ENCODE measurements at places on chromosomes 12 and 14. TPM values are rescaled to one million over a fixed set of nuclear protein-coding genes. Genes with fewer than 3 reads are reported as not detected.
A peak's percentile ranks its signal among the peaks of the same experiment; 100 is the strongest.

GRCh38 chr14:89544636-89545301, 127.7 kb upstream of the FOXN3 start:
- no peak for DNase-seq

- no peak for DNase-seq
Measured at GRCh38 chr12:127284870-127285431, 982.0 kb upstream of the TMEM132C start.

DNA sequence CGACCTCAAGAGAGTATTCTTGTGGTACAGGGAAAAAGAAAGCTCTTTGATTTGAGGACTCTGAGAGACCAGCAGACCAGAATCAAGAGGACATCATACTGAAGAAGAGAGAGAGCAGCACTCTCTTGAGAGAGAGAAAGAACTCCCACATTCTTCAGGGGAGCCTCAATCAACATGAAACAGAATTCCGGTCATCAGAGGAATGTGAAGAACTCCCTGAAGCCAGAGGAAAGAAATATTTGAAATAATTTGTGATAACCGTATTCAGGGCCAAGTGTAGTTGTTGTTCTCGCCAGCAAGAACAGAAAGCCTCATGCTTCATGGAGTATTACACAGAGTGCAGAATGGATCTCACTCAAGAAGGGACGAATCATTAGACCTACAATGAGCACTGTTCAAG, 363.8 kb upstream of the TMEM132C start:
- no peak for DNase-seq

GRCh38 chr12:66620688-66621087, 58.2 kb downstream of the GRIP1 start:
- no peak for DNase-seq

- no peak for DNase-seq
Measured at GRCh38 chr12:6091786-6092566, 32.5 kb downstream of the VWF start.

DNA sequence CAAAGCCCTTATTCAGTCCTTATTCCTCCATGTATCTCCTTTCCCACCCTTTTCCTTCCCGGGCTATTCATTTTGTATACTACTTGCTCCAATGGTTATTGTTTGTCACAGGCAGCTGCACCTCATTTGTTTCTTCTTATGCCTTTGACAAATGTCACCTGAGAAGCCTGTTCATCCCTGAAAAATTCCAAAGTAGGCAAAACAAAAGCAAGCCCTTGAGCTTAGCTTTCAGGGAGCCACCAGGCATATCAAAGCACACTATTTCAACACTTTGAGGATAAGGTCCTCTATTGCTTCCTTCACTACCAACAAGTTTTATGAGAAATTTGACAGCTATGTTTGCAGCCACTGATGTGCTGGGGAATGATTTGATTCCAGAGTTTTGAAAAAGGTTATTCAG, 738.7 kb upstream of the LMO3 start:
- no peak for DNase-seq

GRCh38 chr14:42140831-42141279, 534.2 kb downstream of the LRFN5 start:
- peak; percentile 12 for DNase-seq

DNA sequence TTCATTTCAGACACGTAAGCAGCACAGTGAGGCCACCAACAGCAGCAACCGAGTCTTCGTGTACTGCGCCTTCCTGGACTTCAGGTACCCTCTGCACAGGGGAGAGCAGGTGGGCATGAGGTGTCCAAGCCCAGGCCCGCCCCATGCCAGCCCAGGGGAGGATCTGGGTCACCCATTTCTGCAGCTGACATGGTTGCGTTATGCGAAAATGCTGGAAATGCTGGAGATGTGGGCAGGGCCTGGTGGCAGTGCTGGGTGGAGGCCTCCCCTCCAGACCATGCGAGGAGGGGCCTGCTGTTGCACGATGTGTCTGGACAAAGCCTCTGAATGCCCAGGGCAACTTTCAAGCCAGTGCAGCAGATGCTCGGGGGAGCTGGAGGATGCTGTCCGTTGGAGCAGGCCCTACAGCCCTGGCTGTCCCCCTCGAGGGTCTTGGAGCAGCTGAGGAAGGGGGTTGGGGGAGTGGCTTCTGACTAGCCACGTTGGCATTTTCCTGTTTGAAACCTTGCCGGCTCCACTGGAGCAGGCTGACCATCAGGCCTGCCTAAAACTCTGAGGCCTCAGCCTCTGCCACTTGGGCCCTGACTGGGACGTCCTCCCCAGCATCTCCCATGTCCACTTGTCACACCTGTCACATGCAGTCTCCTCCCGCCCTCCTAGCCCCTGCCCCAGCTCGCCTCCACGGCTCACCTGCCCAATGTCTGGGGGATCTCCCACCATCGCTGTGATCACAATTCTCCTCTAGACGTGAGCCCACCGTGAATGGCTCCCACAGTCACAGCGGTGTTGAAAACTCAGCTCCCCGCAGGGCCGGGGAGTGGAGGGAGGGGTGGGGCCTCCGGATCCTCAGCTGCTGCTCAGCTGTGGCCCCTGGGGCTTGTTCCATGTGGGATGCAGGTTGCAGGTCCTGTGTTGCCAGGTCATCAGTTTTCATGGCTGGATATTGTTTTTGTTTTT, 123.4 kb downstream of the ADGRD1 start:
- no peak for DNase-seq

- DNase-seq: no peak
Measured at GRCh38 chr14:93961620-93962019, 14.8 kb downstream of the ASB2 start.

DNA sequence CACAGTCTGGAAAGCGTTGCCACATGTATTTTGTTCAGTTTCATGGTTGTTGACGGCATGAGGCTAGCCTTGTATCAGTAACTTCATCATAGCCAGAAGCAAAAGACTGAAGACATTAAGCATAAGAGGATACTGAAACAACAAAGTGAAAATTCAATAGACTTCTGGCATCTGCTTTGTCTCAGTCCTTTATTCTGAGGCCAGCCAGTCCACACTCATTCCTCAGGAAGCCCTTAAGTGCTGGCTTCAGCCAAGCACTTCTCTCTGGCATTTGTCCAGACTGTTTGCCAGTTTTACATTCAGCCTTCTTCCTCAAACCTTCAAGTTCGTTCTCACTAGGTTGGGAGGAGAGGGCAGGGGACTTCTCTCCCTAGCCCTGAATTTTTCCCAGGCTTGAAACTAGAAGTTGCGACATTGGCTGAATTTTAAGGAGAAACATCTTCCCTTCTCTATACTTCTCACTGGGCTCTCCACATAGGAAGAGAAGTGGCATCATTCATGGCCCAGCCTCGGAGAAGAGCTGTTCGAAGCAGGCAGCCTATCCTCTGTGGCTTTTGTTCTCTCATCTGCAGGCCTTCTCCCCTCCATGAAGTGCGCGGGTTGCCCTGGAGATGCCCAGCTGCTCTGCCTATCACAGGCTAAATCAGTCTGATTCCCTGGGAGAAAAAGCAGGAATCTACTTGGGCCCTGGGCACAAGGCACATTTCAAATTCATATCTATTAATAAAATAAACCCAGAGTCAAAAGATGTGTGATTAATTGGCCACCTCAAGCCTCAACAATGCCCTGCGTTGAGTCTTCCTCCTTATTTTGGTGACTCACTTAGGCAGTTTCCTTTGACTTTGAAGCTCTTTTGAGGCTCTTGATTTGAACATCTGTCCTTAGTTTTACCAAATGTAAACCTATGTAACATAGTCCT, 130.9 kb upstream of the PLEKHA5 start:
- DNase-seq: no peak

DNA sequence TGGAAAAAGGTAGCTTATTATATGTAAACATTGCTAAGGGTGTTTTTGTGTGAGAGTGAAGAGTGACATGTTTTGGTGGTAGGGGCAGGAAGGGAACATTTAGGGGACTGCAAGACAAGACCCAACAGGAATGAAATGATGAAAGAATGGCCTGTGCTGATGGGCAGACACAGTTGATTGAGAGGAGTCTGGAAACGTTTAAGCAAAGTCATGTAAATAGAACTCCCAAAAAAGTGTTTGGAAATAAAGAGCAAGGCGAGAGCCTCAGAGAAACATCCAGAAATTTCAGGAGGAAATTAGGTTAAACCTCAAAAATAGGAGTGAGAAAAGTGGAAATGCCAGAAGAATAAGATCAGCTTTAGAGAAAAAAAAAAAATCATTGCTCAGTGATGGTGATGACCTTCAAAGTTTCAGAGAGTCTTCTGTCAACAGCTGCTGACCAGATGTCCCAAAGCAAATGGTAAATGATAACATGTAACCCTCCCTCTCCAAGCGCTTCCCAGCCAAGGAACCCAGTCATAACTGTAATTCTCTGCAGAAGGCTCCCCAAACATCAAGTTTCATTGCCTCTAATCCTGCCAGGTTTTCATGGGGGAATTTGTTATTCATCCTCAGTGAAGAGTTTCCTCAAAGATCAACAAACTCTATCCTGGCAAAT, 223.2 kb upstream of the FAR2 start:
- DNase-seq: no peak

GRCh38 chr14:103543140-103543539, 14.1 kb downstream of the TRMT61A start:
- DNase-seq: no peak

DNA sequence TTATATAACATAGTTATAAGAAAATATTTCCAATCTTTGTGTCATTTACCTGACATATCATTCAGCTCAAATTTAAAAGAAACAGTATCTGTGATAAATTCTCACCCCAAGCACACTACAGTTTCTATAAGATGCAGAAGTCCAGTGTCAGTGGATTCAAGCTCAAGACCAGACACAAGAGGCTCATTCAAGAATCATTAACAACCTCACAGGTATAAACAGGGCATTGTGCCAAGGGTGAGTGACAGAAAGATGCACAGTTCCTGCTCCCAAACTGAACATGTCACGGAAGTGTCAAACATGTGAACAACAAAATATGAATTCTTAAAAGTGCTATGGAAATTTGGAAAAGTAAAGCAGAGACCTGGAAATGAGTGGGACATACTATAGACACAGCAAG, 12.8 kb downstream of the ATP2B1 start:
- no peak for DNase-seq

GRCh38 chr12:92465786-92466295, 236.9 kb upstream of the PLEKHG7 start:
- DNase-seq: no peak

- no peak for DNase-seq
Measured at GRCh38 chr14:76326918-76327689, 48.8 kb upstream of the ESRRB start.

DNA sequence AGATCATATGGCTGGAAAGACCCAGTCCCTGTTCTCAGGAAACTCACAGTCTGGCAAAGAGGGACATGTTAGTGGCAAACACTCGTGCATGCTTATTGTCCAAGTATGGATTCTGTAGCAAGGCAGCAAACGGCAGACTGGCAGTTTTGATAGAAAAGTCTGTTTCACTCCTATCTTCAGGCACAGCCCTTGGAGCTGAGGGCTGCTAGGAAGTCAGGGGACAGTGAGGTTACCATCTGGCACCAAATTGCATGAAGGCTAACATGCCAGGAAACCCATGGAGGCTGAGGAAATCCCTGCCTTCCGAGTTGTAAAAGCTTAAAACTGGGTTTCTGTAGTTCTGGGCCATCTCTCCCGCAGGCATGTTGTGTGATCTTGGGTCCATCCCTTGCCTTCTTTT, 32.9 kb downstream of the CALM1 start:
- DNase-seq: no peak

DNA sequence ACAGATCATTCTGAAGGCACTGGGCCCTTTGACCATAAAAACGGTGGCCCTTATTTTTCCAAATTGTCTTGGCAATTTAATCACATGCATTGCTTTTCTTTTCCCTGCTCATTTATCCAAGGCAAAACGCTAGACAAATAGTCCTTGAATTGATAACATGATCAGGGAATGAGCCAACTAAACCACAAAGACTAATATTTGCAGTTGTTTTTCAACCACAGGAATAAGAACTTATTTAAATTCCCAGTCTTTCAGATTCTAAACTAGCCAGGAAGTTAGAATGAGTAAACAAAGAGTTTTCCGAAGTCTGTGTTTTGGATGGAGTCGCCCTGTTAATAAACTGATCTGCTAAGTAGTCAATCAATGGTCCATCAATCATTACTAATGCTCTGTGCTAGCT, 14.9 kb downstream of the TBX5 start:
- DNase-seq: no peak

GRCh38 chr14:21723431-21724045, 49.9 kb upstream of the OR4E1 start:
- peak; percentile 38 for DNase-seq

- no peak for DNase-seq
Measured at GRCh38 chr12:116474899-116475298, 84.3 kb upstream of the MAP1LC3B2 start.

DNA sequence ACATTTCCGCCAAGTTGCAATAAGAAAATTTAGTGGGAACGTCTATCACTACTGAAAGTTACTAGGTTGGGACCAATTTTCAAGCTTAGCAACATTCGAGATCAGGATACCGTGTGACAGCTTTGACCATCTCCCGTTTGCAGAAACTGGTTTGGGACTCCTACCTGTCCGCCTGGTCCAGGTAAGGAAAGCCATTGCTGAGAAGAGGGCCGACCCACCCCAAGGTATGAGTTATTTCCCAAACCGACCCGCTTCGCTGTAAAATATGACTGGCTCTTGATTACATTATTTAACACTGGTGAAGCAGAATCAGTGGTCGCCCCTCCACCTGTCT, 271 bp downstream of the DNAI7 start:
- DNase-seq: no peak

DNA sequence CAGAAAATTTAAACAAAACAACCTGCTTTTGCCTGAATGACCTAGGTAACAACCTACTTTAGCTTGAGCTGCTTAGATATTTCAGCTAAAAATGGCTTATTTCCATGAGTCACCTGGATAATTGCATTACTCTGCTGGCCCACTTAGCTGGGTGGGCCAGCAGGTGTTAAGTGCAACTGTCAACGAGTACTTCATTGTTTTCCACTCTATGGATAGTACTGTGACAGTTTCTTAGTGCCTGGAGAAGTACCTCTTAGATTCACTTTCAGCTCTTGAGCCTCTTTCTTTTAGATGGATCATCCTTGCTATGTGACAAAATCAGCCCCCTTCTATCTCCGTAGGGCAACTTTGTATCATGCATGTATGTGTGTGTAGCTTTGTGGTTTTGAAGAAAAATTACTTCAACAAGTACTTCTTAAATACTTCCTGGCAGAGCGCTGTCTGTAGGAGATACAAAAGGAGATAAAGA, 368.2 kb upstream of the ATP2B1 start:
- no peak for DNase-seq

DNA sequence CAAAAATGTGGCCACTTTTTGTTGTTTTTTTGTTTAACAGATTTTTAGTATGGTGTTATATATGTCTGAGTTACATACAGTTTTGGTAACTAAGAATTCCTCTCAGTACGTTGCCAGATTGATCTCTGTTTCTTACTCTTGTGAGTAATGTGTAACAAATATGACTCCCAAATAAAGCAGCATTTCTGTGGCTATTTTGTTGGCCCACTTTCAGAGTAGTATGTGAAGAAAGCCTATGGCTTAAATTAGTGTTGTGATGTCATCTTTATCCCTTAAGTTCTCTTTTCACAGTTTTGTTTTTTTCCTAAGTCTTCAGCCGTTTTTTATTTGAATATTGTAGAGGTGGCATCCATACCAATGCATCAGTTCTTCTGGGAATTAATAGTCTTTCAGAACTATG, 10.7 kb downstream of the PCNX4 start:
- no peak for DNase-seq

The AKAP6 gene
- total RNA-seq: 0.92 TPM

The PLBD1 gene
- 0.37 TPM for total RNA-seq

The RND1 gene
- total RNA-seq: not detected

The KRT83 gene
- 1.4 TPM for total RNA-seq

The KLRG1 gene
- 0.67 TPM for total RNA-seq

The CMA1 gene
- total RNA-seq: not detected

The SMOC1 gene
- 70.6 TPM for total RNA-seq

The KRT85 gene
- not detected for total RNA-seq

The C1R gene
- 3.5 TPM for total RNA-seq
